ENCODE measurements at places on chromosomes 7 and 10.

DNA sequence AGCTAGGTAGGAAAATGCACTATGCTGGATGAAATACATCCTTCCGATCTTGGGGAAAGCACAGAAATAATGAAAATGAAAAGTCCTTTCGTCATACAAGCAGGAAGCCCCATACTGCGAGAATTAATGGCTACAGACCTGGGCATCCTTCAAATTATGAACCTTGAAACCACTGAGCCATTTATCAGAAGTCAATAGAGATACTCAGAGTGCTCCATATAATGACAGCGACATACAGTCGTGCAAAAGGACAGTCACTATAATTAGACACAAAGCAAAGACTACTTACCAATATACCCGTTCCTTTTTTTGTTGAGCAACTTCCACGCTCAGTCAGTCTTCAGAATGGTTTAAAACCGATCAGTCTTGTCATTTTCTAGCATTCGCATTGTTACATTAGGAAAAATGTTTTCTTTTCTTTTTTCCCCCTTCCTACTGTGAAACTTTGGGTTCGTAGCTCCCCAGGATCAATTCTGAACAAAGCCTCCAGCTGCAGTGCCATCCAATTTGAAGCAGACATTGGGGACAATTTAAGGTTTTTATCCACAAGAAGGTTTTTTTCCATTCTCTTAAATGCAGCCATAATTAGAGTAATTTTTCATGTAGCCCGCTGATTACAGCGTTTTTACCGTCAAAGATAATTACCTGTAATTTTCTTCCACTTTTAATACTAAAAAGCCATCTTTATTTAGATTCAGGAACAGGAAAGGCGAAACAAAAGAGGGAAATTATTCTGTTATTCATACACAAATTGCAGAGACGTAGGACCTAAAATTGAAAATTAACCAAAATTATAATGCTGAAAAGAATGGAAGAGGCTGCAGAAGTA is 6.4 kb downstream of the DLX6 start:
- no peak for DNase-seq

DNA sequence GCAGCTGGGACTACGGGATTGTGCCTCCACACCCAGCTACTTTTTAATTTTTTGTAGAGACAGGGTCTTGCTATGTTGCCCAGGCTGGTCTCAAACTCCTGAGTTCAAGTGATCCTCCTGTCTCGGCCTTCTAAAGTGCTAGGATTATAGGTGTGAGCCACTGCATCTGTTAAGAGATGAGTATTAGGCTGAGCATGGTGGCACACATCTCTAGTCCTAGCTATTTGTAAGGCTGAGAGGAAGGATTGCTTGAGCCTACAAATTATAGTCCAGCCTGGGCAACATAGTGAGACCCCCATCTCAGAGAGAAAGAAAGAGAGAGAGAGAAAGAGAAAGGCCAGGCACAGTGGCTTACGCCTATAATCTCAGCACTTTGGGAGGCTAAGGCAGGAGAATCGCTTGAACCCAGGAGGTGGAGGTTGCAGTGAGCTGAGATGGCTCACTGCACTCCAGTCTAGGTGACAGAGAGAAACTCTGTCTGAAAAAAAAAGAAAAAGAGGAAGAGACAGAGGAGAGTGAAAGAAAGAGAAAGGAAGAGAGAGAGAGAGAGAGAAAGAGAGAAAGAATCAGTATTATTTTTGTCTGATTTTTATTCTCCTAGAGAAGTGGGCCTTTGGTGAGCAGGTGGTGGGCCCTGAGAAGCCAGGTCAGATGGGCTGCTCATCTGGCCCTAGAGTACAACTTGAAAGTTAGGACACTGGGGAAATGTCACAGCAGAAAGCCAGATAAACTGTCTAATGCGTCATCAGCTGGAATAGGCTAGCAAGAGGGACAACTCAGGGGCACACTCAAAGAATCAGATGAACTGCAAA is 58.2 kb upstream of the ZRANB1 start:
- no peak for DNase-seq

DNA sequence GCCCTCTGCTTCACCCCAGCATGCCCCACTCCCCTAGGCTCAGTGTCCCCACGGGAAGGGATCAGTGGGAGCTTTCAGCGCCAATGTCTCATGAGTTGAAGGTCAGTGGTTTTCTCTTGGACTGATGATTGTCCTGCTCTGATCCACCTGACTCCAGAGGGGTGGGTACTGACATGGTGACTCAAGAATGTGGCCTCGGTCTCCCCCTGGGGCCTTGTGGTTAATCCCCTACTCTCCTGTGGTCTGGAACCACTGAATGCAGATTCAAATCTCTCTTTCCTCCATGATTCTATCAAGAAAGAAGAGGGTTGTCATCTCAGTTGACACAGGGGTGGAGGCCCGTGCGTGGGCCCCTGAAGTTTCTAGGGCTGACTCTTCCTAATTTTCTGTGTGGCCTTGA is 176.9 kb downstream of the RPS24 start:
- no peak for DNase-seq

DNA sequence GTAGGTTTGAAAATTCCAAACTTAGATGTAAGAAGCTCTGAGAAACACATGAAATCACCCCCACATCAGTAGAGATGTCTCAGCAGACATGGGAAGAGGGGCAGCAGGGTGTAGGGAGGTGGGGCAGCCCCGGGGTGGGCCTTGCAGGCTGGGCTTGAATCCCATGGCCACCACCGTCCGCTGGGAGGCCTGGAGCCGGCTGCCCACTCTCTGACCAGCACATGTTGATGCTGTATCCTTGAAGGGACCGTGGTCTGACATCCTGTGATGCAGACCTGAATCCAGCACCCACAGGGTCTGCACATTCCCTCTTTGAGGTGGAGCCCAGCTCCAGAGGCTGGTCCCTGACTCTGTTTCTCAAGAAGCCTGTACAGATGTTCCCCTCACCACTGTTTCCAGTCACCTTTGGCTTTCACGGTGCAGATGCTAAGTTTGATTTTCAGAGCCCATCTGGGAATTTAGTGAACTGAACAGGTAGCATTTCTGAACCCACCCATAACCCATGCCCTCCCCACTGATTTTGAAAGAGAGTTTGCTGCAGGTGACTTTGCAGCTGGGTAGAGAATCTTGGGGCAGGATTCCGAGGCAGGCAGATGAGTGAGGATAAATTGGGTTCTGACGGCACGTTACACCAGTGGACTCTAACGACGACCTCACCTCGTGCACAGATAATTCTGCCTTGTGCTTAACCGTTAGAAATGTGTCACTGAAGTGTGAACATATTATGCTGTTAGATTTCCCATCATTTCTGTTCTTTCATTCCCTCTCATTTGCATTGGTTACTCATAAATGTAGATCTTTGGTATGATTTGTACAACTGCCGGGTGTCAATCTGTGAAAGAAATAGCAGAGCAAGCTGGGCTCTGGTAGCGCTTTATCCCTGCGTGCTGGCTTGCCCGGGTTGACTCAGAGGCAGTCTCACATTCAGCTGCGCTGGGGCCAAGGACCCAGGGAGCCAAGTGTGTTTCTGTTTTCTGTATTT is 45.7 kb downstream of the IKZF1 start:
- DNase-seq, result no peak

GRCh38 chr7:115056019-115056418 is 134.1 kb downstream of the MDFIC start:
- DNase-seq, result no peak

GRCh38 chr7:98826387-98826786 is 43.4 kb downstream of the TMEM130 start:
- no peak for DNase-seq

- DNase-seq, result no peak
Measured at GRCh38 chr7:145293228-145293701, 457.4 kb upstream of the TPK1 start.

DNA sequence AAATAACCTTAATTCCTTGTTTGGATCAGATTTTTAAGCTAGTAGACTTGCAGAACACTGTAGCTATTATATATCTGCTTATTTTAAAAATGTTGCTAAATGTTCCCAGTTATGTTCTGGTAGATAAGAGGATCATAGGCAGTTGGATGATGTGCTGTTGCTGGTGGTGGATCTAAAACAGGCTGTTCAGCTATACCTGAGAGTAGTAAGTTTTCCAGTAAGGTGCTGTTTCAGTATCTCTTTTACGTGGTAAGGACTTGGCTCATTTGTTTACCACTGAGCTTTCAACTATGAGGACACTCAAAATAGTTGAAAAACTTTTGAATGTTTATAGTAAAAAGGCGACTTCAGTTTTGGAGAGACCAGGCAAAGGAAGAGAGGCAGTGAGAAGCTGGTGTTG is 180.9 kb downstream of the CDK14 start:
- DNase-seq, result no peak

DNA sequence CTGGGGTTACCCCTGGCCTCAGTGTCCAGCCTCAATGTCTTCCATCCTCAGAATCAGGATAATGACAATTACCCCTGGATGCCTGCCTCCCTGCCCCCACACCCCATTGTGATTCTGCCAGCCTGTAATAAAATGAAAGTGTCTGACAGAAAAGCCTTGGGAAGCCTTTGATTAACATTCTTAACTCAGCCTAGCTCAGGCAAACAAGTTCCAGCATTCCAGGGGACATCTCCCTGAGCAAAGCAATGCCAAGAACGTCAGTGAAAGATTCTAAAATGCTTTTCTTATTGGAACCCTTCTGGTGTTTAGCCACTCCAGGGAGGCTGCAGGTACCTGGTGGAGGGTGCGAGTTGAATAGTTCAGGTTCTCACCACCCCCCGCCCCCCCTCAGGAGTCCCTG is 18.7 kb downstream of the AFAP1L2 start:
- DNase-seq, result no peak

DNA sequence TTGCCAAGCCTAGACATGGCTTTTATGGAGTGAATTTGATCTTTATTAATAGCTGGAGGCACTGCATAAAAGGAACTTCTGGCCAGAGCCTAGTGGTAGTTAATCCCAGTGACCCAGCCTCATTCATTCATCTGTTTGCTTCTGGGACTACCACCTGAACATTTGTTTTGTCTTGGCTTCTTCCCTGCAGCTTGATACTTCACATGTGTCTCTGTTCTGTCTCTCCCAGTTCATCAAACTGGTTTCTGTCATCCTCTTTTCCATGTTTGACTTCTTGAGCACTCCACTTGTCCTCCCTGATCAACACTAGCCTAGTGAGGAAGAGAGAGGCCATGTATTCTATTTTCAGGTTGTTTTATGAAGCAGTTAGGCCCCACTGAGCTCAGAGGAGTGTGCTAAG is 163.6 kb downstream of the NRG3 start:
- no peak for DNase-seq

DNA sequence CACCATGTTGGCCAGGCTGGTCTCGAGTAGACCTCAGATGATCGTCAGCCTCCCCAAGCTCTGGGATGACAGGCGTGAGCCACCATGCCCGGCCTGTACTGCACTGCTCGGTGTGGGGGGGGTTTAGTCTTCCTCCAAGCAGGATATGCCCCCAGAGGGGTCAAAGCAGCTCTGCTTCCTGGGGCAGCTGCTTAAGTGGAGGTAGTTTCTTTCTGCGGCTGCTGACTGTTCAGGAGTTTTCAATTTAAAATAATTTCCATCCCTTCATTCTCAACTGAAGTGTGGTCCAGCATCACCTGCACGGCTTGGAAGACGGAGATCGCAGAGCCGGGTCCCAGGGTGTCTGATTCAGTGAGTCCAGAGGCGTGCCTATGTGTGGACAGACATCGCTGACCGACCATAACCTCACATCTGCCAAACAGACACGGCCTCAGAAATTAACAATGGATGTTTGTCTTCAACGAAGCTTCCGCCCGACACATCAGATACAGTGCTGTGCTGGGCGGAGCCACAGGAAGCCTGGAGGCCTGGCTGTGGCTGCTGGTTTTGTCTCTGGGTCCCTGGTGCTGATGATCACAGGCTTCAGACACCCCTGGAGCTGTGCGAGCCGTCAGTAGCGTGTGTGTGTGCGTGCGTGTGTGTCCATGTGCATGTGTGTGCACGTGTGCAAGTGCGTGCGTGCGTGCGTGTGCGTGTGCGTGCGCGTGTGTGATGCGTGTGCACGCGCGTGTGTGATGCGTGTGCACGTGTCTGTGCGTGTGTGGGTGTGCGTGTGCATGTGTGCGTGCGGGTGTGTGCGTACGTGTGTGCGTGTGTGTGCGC is 226.5 kb upstream of the PITRM1 start:
- DNase-seq, result peak; percentile 79

DNA sequence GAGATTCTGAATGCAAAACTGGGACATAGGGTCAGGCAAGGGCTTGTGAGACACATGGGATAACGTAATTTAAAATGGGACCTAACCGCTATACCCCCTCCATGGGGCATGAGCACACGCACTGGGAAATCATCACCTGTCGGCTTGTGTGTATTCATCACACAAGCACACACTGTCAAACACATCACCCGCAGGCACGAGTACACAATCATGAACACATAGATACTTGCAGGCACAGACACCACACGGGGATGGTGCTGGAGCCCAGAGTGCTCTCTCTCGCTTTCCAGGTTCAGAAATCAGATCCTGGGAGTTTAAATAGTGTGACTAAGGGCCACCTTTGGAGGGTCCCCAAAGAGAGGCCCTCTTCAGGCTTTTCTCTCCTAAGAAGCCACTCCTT is 19.6 kb upstream of the TLX1 start:
- no peak for DNase-seq

DNA sequence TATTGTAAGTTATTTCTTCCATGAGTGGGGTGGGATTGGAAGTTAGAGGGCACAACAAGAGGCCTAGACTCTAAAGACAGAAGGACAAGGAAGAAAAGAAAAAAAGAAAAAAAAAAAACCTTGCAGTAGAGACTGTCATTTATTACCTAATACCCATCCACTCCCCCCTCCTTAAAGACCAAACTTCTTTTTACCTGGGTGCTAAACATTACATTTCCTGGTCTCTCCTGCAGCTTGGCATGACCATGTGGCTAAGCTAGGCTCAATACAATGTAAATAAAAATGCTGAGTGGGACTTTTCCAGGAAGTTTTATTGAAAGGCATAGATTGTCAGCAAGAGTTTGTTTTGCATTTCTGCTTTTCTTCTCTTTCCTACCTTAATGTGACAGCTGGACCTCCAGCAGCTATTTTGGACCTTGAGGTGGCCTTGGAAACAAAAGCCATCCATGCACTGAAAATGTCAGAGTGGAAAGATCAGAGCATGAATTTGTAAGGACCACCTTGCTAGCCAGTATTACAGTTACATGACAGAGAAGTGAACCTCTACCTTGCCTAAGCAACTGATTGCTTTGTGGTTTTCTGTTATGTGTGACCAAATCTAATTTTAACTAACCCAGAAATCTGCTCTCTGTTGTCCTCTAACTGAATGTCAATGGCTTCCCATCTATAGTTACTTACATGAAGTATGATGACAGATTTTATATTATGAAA is 81.3 kb upstream of the SFMBT2 start:
- DNase-seq, result no peak

Data from Ammon's horn (tissue), 1 donor.